ENCODE measurements at places on chromosomes 7 and 10. TPM values are rescaled to one million over a fixed set of nuclear protein-coding genes. Genes with fewer than 3 reads are reported as not detected.

SOSTDC1 gene
- total RNA-seq = not detected

OR6V1 gene
- not detected for total RNA-seq

ITGB8 gene
- 13.9 TPM for total RNA-seq

MACC1 gene
- 0.19 TPM for total RNA-seq

BPGM gene
- total RNA-seq = 23.7 TPM

IGF2BP3 gene
- 98.3 TPM for total RNA-seq

TMEM184A gene
- total RNA-seq = 0.64 TPM

KCNH2 gene
- total RNA-seq = 0.87 TPM

ACBD7 gene
- total RNA-seq = not detected

HOXA5 gene
- 23.5 TPM for total RNA-seq

URGCP gene
- total RNA-seq = 21.2 TPM

FBXO24 gene
- not detected for total RNA-seq

ASAH2 gene
- 0.88 TPM for total RNA-seq

Measured in glomerular endothelial cell (primary cell).